Activated CD4-positive, alpha-beta T cell treated with anti-CD3 and anti-CD28 coated beads for 48 hours (primary cell): ENCODE measurements at places on chromosomes 3 and 15.

DNA sequence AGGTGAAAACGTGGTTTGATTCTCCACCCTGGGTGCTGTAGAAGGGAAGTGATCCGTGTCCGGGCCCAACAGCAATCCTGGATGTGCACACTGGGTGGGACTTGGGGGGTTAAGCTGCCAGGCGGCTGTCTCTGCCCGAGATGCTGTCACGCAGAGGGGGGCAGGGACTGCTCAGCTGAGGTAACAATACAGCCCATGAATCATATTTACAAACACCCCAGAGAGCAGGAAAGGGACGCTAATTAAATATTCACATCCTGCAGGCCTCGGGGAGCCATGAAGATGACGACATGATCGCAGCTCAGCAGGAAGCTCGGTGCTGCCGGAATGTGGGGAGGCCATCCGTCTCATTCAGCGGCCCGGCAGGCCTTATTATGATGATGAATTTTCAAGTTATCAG, 17.9 kb upstream of the CRABP1 start:
- no peak for DNase-seq

DNA sequence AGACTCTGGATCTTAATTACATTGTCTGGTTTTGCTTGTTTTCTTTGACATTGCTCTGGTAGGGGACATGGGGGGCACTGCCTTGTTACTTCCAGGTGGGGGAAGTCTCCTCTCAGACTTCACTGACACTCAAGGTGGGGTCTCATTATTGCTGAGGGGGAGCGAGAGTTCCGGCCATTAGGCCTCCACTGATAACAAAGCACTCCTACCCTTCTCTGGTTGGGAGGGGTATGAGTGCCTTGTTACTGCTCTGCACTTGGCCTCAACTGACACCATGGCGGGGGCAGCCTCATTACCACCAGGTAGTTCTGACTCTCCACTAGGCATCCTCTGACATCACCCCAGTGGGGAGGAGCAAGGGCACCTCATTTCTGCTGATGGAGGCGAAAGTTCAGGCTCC, 25.7 kb downstream of the SH3GL3 start:
- DNase-seq = no peak

GRCh38 chr3:125378762-125379161, 3.6 kb upstream of the ZNF148 start:
- no peak for DNase-seq

- no peak for DNase-seq
Observed at GRCh38 chr3:107817076-107817475, 273.8 kb downstream of the CD47 start.

GRCh38 chr3:134013280-134013679, 16.4 kb downstream of the SLCO2A1 start:
- no peak for DNase-seq

DNA sequence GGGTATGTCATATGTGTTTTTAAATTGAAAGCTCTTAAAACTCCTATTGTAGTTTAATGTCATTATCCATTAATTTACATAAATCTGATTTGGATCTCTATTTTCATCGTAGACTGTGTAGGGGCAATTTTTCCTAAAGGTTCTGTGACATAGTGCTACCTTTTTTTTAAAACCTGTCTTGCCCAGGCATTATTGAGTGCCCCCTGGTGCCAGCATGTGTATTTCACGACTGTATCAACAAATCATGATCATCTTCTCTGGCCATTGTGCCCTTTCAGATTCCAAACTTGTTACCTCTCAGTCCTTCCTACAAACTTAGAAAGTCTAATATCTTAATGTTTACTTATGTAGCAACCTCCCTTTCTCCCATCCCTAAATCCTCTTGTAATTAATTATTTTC, 97.2 kb upstream of the FLNB start:
- DNase-seq = peak; percentile 22

- DNase-seq = no peak
Observed at GRCh38 chr3:197231321-197231720, 67.1 kb downstream of the DLG1 start.

DNA sequence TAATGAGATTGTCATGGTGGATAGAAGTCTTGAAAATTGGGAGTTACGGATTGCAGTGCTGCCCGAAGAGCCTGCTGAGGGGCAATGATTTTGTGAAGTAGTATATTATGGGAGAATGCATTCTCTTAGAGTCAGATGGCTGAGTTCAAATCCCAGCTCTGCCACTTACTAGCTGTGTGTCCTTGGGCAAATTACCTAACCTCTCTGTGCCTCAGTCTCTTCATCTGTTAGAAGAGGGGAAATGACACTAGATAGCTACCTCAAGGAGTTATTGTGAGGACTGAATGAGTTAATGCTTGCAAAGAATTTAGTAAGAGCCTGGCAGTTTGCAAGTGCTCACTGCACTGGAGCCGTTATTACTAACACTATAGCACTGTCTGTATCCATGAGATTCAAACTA, 15.4 kb downstream of the FGD5 start:
- no peak for DNase-seq

- no peak for DNase-seq
Observed at GRCh38 chr3:120344349-120344748, 4.8 kb downstream of the LRRC58 start.

DNA sequence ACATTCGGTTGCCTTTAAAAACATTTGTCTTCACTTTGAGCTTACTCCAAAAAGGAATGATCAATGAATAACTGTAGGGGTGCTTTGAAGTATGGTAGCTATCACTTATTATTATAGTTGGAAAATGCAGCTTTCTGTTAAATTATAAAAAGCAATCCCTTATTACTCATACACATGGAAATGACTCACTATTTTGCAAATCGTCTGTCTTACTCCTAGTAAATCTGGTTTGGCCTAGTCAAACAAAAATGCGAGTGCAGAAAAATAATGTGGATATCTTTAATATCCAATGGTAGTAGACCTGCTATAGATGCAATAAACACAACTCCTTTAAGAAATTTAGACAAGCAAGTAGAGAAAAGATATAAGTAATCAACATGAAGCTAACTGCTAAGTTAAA, 112.5 kb downstream of the ZIC1 start:
- no peak for DNase-seq

- DNase-seq = no peak
Observed at GRCh38 chr3:55329849-55330248, 157.3 kb downstream of the WNT5A start.

DNA sequence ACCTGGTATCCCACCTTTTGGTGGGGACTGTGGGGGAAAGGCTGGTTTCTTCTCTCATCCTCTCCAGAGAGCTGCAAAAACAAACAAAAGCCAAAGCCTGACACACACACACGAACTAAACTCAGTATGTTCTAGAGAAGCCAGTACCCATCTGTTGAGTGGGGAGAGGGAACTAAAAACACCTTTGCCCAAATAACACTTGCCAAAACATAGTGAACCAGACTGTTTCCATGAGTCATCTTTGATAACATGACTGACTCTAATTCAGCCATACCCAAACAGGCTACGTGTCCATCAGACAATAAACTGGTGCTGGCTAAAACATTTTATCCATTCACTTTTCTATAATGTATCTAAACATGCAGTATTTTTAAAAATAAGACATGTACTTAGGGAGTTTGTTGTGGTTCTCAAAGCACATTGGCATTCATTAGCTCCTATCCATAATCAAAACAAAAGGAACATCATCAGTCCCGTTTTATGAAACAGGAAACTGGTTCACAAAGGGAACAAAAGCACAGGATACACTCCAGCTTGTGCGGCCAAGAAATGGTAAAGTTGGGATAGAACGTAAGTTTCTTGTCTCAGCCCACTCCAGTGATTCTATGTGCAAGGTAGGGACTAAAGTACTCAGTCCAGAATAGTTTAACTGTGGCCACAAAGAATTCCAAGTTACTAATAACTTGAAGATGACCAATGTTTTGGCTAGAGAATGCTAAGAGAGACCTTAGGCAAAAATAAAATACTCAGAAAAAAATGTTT, 16.1 kb downstream of the LYSMD2 start:
- no peak for DNase-seq

DNA sequence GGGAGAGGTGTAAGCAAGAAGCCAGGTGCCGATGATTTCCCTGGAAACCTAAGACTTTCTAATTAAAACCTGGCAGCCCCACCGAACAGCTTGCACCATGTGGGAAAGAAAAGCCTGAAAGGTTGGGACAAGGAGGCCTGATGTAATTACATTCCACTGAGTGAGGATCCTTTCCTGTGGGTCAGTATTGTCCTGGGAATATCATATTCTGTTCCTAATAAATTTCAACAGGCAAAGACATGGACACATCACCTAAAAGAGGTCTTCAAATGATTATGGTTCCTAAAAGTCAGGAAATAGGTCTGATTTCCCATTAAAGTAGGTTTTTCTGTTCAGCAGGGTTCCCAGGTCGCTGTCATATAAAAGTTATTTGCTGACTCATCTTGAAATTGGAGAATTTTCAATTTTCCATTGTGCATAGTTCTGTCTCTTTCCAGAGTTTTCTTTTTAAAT, 58.5 kb downstream of the DUT start:
- no peak for DNase-seq

DNA sequence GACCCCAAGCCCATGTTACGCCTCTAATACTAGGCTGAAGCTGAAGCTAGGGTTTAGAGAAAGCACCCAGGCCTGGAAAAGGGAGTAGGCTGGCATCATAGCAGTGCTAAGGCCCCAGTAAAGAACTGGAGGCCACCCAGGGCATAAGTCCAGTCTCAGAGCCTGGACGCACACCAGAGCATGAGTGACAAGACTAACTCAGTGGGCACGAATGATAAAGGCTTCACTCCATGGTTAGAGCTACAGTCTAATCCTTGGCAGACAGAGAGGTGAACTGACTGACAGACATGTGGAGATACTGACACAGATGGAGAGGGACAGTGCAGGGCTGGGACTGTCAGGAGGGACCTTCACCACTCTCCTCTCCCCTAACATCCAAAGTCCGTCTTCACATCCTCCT, 139.8 kb downstream of the KCNMB2 start:
- no peak for DNase-seq

GRCh38 chr3:171829841-171830517, 13.2 kb upstream of the TMEM212 start:
- peak; percentile 18 for DNase-seq

DNA sequence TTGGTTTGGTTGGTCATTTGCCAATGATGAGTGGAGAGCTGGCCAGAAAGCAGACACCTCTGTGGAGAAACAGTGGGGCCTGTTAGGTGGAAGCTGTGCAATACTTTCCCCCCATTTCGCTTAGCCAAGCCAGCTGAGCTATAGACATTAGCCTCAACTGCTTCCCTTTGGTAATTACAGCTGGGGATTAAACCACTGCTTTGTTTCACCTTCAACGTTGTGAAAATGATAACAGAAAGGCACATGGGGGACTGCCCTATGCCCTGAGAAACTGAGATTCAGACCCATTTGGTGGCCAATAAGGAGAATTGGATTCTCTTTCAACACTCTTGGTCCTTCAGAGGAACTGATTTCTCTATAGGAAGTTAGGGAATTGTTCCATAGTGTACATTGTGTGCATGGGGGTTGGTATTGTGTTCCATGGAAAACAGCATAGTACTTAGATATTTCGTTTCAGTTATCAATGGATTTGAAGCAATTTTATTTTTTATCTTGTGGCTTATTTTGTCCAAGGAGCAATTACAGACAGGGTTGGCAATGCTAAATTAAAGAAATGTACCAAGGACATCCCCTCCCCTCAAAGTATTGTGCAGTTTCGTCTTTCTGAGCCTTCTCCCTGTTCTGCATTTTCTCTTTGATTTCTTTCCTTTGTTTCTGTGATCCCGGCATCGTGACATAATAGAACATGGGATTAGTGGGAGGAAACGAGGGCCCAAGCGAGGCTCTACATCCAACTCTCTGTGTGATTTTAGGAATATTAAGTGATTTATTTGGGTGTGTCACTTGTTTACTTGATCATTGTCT, 194.3 kb downstream of the FNDC3B start:
- no peak for DNase-seq

GRCh38 chr15:67850994-67851571, 11.2 kb upstream of the RNU6-1 start:
- no peak for DNase-seq

- DNase-seq = no peak
Observed at GRCh38 chr15:66770518-66771350, 68.7 kb downstream of the SMAD6 start.

GRCh38 chr3:39590806-39591205, 123.3 kb downstream of the MOBP start:
- no peak for DNase-seq

- DNase-seq = no peak
Observed at GRCh38 chr3:42500909-42501308, 1.5 kb upstream of the VIPR1 start.
